RPMI8226 (cell line): ENCODE measurements at places on chromosomes 11 and 22.

- no peak for DNase-seq
Measured at GRCh38 chr11:47495011-47495855, 46.3 kb upstream of the RAPSN start.

DNA sequence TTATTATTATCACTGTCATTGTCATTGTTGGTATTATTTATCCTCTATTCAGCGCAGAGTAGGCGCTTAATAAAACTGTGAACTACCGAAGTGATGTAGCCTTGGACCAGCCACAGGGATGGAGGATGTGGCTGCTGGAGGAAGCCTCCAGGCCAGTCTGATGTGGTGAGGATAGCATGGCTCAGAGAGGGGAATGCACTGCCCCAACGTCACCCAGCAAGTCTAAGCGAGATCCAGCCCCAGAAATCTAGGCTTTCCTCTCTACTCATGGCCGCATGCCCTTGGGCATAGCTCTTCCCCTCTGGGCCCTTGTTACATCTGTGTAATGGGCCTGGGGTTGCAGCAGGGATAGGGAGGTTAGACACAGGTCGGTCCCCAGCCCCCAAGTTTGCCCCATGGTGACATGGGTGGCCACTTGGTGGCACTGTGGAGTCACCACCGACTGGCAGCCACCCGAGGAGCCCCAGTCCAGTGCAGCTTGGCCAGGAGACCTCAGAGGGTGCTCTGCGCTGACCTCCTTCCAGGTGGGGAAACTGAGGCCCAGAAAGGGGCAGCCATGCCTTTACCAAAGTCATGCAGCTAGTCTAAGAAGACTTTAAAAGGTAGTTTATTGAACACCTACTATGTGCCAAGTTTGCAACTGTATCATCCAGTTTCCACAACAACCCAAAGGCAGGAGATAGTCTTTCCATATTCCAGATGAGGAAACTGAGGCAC lies 395.7 kb downstream of the MN1 start:
- peak; percentile 57 for DNase-seq

DNA sequence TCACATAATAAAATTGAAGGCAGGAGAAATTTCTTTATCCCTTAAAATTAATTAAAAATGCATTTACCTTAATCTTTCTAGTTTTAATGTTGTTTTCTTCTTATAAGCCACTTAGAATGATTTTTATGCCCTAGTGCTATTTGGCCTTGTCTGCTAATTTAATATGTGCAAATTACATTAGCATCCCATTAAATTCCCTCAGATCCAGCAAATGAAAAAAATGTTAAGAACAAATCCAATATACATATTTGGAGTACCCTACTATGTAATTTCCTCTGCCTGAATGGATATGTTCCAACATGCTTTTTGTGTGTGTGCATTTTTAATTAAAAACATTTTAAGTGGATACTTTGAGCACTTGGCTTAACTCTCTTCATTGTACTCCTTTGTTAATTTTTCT lies 56.9 kb downstream of the TNRC6B start:
- no peak for DNase-seq

DNA sequence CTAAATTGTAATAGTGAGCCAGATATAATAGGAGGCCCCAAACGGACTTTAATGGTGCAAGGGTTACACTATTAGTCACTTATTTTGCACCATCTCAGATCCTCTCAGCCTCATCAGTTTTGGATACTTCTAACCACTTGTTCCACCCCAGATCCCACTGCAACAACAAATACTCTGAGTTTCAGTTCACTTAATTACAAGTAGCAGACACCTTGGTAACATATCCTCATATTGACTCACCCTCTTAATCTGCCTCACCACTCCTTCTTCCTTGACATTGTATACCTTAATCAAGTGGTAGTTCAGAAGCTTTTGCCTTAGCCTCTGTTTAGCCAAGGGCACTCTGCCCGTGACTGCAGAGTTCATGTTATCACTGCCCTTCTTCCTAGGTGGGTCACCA lies 256.1 kb upstream of the UBASH3B start:
- DNase-seq, result no peak

DNA sequence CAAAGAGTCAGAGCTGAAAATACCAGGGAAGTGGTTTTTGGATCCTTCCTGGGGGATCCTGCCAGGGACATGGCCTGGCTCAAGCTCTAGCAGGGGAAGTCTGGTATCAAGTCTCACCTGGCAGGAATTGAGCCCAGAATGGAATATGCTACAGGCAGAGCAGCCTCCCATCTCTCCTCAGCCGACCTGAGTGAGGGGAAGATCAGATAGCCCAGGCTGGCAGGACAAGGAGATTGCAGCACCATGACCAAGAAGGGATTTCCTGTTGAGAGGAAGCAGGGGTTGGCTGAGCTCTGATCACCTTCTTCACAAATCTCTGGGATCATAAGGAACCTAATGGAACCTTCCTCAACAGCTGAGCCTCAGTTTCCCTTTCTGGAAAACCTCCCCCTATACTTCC lies 13.0 kb downstream of the OAF start:
- no peak for DNase-seq

DNA sequence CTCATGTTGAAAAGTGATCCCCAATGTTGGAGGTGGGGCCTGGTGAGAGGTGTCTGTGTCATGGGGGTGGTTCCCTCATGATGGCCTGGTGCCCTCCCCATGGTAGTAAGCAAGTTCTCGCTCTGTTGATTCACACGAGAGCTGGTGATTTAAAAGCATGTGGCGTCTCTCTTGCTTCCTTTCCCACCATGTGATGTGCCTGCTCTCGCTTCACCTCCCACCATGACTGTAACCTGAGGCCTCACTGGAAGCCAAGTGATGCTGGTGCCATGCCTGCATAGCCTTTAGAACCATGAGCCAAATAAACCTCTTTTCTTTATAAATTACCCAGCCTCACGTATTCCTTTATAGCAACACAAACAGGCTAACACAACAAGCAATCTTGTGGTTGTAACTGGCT lies 52.4 kb downstream of the VSIG10L2 start:
- no peak for DNase-seq

- no peak for DNase-seq
Measured at GRCh38 chr11:12537778-12538401, 136.3 kb upstream of the TEAD1 start.
